Fibroblast of skin of right biceps (primary cell): ENCODE measurements at places on chromosomes 12 and 14.

GRCh38 chr14:75877292-75877691 lies 104.5 kb downstream of the TGFB3 start:
- DNase-seq = peak; percentile 95

DNA sequence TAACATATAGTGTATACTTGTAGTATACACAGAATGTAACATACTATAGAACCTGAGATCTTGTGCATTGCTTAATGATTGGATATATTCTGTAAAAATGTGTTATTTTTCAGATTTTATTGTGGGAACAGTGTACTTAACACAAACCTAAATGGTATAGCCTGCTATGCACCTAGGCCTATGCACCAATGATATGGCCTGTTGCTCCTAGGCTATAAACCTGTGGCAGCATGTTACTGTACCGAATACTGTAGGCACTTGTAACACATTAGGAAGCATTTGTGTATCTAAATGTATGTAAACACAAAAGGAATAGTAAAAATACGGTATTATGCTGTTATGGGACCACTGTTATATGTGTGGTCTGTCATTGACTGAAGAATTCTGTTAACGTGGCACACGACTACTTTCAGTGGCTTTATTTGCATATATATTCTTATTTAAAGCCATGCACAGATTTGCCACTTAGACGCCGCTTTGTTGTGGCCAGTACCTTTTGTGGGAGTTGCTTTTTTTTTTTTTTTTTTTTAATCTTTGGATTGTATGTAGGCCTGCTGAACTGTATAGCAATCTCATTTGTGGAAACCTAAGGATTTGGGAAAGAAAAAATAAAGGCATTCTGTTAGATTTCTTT lies 7.4 kb downstream of the PAPOLA start:
- no peak for DNase-seq

DNA sequence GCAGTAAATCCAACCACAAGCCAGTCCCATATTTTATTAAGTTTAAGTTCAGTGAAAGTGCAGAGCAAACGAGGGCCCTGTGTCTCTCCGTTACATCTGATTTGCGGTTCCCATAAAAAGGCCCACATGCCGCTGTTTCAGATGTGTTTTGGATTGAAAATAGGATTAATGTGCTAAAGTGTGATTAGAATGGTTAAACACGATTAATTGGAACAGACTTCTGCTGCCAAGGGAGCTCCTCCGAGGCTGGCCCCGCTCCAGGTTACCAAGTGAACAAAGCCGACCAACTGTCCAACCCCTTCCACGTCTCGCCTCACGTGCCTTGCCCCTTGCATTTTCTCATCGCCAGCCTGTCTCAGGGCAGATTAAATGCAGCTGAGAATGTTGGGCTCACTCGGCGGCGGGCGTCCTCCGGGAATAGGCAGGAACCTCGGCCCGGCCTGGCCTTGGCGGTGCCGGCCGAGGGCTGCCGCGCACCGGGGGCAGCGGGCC lies 166.5 kb upstream of the GSC start:
- DNase-seq = peak; percentile 56

DNA sequence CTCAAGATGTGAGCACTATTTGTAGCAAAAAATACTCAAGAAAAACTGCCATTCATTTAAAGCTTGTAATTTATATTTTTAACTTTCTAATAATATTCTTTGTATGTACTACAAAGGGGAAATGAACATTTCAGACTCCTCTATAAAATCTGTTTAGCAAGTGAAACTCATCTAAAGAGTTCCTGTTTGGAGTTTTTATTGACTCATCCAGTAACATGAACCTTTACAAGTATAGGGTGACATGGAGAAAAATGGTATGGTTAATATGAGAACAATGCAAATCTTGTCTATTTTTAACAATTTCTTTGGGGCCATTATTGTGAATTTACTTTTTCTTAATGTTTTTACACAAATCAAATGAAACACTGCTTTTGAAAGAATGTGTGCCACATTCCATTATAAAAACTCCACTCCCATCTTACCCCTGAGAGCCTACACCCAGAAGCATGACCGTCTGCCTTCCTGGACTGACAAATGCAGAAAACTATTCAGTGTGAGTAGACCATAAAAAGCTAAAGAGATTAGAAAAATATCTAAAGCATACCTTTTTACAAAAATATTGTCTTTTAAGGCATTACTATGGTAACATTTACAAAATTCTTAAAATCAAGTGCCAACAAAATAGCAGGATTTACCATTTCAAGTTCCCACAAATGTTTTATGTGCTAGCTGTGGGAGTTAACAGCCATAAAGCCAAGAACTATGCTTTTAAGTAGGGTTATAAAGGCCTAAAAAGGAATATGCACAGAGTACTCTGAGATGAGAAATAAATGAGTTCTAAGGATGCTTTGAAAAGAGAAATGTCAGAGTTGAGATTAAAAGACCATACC lies 144.0 kb downstream of the ADAMTS20 start:
- DNase-seq = peak; percentile 71

GRCh38 chr12:96263449-96263902 lies 69.3 kb downstream of the ELK3 start:
- DNase-seq = no peak

DNA sequence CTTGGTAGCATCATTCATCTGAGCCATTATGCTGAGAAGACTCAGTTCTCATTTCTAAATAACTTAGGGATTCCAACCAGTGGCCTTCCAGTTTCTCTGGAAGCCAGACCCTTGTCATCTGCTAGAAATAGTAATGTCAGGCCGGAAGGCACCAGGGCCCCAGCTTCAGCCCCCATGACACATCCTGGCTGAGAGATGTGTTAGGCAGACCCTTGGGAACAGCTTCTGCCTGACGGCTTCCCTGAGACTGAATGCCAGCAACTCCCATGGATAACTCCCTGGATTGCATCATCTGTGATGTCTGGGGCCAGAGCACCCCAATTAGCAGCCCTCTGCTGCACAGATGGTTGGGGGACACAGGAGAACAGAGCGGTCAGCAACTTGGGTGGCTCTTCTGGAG lies 583.5 kb upstream of the TBX3 start:
- DNase-seq = peak; percentile 31

DNA sequence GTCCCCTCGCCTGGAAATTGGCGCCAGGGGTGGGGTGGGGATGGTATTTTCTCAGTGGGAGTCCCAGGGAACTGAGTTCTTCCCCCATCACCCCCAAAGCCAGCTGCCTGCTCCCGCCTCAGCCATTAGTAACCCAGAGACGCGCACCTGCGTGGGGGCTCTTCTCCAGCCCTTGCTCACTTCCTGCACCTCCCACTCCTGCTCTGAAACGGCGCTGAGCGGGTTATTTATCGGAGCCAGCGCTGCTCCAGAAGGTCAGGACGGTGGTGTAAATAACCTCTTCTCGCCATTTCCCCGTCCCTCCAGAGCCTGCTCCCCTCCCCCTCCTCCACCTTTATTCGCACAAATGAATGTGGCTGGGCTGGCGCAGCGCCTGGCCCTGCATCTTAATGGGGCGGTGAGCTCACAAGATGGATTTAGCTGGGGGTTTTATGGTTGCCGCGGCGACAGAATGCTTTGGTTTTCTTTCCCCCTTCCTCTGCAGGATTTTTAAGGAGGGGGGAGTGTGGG lies 12.2 kb downstream of the GPR84 start:
- DNase-seq = peak; percentile 86

DNA sequence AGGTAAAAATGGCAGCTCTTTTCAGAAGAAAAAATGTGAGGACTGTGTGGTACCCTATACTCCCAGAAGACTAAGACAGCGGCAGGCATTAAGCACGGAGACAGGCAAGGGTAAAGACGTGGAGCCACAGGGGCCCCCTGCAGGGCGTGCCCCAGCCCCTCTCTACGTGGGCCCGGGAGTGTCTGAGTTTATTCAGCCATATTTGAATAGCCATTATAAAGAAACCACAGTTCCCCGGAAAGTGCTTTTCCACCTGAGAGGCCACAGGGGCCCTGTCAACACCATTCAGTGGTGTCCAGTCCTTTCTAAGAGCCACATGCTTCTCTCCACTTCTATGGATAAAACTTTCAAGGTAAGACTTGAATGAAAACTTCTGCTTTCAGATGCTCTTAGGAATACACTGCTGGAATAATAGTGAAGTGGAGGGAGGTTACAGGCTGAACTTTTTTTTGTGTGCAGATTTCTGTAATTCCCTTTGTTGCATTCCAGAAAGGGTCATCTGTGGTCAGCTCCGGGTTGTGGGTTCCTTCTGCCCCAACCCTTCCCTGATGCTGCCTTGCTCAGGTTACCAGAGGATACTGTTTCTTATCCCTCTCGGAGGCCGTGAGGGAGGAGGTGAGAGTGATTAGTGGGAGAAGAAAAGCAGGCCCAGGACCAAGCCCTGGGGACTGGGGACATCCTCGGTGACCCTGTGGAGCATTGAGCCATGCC lies 58.4 kb downstream of the SLC25A47 start:
- DNase-seq = no peak

DNA sequence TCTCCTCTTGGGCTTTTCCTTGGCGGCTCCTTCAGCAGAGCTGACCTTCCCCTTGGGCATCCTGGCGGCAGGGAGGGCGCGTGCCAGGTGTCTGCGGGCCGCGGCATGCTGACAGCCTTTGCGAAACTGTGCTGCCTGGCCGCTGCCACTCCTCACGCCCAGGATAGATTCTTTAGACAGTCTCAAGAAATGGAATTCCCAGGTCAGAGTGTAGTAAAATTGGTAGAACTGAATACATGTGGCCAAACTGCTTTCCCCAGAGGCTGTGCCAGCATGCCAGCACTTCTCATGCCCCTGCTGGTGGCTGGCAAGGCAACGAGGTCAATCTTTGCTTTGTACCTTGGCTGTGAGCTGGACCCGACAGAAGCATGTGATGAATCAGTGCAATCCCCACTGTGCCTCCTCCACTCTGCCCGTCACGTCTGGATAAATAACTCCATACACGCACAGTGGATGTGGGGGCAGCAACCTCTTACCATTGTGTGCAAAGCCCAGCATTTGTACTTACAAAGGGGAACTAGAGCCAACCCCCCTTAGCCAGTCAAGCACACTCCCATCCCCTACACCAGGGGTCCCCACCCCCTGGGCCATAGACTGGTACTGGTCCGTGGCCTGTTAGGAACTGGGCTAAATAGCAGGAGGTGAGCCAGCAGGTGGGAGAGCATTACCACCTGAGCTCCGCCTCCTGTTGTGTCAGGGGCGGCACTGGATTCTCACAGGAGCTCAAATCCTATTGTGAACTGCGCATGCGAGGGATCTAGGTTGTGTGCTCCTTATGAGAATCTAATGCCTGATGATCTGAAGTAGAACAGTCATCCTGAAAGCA lies 90.9 kb downstream of the ACTN1 start:
- DNase-seq = no peak

DNA sequence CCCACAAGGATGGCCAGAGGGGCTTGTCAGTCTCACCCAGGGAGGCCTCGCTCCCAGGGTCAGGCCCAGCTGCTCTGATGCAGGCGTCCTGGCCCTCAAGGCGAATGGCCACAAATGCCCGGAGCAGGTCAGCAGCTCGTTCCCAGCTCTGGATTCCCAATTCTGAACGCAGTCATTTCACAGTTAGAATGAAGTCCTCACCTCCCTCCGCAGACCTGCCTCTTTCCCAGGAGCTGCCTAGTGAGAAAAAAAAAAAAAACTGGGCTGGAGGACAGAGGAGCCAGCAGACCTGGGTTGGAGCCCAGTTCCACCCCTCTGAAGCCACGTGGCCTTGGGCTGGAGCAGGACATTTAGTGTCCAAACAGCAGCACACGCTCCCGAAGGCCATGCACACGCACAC lies 62.2 kb upstream of the DIO3 start:
- DNase-seq = no peak

DNA sequence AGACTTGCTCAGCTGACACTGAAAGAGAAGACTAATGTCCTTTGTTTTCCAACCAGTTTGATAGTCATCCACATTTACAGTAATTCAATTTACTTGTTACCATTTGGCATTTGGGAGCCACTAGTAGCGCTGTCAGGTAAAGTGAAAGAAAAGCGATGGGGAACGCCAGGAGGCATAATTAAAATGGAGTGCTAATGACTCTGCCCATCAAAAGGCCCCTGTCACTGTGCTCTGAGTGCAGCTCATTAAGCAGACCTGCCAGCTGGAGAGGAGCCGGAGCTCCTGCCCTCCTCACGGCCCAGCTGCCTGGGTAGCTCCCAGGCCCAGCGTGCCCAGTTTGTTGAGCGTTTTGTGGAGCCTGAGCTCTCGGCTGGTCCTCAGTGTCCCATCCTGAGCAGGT lies 463.6 kb upstream of the CCDC196 start:
- DNase-seq = no peak

GRCh38 chr12:19665121-19665900 lies 226.0 kb downstream of the AEBP2 start:
- DNase-seq = no peak

DNA sequence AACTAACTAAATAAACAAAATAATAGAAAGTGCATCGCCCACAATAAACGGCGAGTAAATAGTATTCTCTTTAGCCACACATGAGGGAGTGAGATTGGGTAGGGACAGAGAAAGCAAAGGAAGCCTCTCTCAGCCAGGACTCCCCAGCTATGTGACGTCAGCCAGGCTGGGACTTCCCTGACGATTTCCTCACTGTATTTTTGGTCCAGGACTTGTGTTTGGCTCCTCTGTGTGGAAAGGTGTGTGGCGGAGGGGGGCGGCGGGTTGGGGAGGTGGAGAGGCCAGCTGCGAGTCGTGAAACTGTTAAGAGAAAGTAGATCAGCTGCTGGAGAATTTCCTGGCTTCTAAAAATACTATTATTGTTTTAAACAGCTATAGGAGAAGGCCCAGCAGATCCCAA lies 1124.6 kb downstream of the AACS start:
- DNase-seq = no peak
